ENCODE measurements at places on chromosomes 2 and 18.
A peak's percentile ranks its signal among the peaks of the same experiment; 100 is the strongest.

GRCh38 chr18:49619801-49620200 is 57.9 kb downstream of the LIPG start:
- DNase-seq: no peak

GRCh38 chr2:198143156-198143555 is 338.8 kb downstream of the PLCL1 start:
- no peak for DNase-seq

DNA sequence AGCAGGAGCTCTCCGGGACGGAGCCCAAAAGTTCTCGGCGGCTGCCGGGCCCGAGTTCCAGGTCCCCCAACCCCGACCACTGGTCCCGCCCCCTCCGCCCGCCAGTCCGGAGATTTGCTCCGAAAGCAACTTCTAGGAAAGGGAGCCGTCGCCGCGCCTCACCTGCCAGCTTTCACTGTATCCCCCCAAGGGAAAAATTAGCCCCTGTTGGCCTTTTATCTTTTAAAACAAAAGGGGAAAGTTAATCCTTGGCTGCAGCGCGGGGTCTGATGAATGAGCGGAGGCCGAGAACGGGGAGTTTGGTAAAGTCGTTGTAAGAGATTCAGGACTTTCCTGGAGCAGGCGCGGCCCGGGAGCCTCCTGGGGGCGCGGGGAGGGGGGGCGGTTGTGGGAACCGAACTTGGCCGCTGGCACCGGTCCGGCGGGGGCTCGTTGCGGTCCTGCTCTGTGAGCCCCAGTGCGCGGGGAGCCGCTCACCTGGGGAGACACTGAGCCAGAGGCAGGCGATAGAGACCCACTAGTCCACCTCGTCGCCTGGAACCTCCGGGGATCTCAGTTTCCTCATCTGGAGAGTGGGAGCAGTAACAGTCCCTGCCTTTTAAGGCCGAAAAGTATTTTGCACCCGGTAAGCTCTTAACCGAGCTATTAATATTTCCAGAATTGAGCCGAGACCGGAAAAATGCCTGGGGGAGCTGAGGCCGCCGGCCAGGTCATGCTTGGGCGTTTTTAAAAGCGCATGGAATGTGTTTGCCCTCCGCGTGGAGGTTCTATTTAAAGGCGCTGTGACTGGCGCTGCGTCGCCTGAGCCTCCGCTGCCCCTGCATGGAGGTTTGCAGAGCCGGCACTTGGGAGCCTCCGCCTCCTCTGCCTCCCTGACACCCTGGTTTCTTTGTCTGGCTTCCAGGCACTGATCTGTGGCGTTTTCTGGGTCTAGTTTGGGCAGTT is 1.1 kb downstream of the EFHD1 start:
- no peak for DNase-seq

DNA sequence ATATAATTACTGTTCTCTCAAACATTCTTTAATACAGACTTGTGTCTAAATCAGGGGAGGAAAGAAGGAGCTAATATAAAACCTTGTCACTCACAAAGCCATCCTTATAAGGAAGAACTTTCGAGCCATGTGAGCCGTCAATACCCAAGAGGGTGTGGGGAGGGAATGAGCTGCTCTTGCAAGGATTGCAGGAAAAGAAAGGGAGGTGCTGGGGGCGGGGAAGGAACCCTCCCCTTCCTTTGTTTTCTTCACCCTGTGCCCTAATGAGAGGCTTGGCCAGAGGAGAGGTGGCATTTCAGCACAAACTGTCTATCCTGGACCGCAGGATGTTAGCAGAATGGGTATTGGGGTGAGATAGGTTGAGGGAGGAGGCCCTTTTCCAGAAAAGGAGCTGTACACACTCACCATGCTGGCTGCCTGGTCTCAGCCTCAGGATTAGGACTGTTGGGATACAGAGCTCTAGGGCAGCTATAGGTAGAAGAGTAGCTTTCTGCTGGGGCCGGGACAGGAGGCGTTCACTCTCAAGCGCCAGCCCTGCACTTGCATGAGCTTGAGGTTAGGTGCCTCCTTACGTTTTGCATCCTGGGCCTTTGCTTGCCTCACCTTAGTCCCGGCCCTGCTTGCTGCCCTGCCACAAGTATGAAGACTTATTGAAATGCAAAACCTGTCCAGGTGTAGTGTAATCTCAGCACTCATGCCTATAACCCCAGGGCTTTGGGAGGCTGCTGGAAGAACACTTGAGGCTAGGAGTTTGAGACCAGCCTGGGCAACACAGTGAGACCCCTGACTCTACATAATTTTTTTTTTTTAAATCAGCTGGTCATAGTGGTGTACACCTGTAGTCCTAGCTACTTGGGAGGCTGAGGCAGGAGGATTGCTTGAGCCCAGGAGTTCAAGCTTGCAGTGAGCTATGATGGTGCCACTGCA is 190.5 kb downstream of the LOXHD1 start:
- no peak for DNase-seq

- DNase-seq: peak; percentile 78
Observed at GRCh38 chr2:1546023-1546591, 132.8 kb downstream of the TPO start.

GRCh38 chr18:48719974-48720654 is 181.3 kb downstream of the CTIF start:
- DNase-seq: no peak

Data from NCI-H2171 treated with DMSO at 0.1 percent for 48 hours (cell line).